Spleen (tissue), 13 donors: ENCODE measurements at places on chromosomes 11 and 22.

DNA sequence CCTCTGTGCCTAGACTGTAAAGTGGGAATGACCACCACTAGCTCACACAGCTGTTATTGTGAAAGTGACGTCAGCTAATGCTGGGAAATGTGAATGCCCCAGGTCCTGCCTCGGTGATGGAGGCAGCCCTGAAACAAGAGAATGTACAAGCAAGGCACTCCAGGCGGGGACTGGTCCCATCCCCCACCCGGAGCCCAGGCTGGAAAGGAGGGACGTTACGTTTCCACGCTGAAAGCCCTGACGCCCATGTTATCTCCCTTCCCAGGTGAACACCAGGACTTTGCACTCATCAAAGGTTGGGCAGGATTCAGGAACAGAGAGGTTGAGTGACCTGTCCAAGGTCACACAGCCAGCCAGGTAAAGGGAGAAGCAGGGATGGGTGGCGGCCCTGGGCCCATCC, 784 bp downstream of the SULT4A1 start:
- peak; percentile 36 for DNase-seq

DNA sequence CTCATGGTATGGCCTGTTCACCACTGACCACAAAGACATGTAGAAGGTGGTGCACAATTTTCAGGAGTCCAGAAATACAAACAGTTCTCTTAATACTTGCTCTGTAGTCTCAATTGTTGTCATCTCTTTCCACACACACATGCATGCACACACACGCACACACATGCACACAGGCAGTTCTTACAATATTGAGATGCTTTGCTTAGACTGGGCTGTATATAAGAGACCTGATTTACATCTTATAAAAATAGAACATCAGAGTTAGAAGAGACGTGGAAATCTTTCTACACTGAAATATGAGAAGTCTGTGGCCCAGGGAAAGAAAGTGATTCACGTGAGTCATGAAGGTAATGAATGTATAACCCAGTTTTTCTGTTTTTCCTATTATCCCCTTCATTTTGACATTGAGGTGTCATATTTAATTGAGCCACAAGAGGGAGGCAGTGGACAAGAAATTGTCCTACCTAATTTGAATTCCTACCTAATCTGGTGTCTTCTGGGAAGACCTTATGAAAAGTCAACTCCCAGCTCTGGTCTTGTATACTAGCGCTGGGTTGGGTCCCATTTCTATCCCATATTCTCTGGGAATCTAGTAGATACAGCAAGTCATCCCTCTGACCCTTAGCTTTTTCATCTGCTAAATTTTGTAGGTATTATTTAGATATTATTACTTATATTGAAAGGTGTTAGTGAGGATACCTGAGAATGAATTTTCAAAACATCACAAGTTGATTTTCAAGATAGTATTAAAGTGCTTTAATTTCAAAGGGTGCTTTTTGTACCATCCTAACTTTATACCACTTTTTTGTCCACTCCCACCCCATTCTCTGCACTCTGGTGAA, 14.9 kb upstream of the MS4A4A start:
- DNase-seq = no peak

- DNase-seq = peak; percentile 69
Measured at GRCh38 chr11:75797116-75797515, 17.9 kb upstream of the UVRAG start.

- no peak for DNase-seq
Measured at GRCh38 chr22:19571995-19572394, 47.8 kb upstream of the CLDN5 start.

- no peak for DNase-seq
Measured at GRCh38 chr11:126736682-126737572, 263.6 kb downstream of the KIRREL3 start.

GRCh38 chr11:30025396-30026139, 8.7 kb upstream of the KCNA4 start:
- no peak for DNase-seq

DNA sequence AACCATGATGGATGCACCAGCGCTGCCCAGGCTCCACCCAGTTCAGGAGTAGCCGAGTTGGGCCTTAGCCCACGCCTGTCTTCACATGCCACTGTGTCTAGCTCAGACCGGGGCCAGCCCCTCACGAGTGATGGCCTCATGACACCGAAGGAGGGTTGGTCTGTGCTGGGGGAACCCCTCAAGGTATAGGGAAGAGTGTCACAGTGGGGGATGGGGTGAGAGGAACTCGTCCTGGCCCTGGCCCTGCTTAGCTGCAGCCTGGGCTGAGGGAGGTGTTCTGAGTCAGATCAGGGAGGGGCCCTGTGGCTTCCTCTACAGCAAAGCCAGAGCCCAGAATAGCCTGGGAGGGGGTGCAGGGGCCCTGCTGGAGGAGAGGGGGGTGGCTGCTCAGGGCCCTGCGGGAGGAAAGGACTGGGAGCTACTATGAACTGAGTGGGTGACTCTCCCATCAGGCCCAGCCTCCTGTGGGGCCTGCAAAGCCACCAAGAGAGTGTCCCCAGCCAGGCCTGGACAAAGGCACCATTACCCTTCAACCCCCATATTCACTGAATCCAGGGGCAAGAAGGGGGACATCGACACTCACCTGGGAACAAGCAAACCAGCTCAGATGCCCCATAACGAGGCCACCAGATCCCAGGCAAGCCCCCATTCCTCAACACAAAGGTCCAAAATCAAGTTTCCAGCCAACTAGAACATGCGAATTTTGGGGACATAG, 41.2 kb downstream of the IGLL5 start:
- DNase-seq = peak; percentile 93

GRCh38 chr11:117960406-117960805, 25.8 kb upstream of the IL10RA start:
- no peak for DNase-seq

GRCh38 chr11:71991494-71991893, 7.2 kb upstream of the IL18BP start:
- DNase-seq = no peak

DNA sequence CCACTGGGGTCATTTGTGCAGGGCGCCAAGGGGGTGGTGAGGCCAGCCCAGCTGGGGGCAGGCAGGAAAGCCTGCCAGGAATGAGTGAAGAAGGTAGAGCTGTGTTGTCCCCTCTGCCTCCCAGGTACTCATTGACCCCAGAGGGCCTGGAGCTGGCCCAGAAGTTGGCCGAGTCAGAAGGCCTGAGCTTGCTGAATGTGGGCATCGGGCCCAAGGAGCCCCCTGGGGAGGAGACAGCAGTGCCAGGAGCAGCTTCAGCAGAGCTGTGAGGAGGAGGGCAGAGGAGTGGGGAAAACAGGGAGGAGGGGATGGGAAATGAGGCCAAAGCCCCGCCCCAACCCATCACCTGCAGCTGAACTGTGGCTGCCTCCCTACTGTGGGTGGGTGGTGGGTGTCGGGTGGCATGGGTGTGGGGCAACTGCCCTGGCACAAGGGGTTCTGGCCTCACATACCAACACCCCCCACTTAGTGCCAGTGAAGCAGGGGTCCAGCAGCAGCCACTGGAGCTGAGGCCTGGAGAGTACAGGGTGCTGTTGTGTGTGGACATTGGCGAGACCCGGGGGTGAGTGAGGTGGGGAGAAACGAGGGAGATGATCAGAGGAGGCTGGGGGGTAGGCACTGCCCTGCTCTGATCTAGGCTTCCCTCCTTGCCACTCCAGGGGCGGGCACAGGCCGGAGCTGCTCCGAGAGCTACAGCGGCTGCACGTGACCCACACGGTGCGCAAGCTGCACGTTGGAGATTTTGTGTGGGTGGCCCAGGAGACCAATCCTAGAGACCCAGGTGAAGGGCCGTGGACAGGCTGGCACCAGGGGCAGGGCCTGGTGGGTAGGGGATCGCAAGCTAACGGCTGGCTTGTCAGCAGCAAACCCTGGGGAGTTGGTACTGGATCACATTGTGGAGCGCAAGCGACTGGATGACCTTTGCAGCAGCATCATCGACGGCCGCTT, 3.0 kb downstream of the MUS81 start:
- DNase-seq = peak; percentile 77

DNA sequence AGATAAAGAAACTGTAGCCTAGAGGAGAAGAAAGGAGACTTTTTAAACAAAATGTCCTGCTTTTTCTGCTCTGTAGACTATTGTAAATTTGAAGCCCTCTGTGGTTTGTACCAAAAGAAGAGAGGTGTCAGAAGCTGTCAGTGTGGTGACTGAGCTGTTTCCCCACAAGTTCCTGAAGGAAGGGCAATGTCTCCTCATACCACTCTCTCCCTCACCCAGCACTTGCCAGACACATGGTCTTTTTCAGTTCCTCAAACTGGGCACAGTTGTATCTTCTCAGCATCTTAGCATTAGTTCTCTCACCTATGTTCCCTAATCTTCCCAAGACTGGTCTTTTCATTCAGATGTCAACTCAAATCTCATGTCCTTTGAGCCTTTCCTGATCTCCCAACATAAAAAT, 4.3 kb downstream of the BCO2 start:
- no peak for DNase-seq
